ENCODE measurements at places on chromosomes 1 and 21. TPM values are rescaled to one million over a fixed set of nuclear protein-coding genes. Genes with fewer than 3 reads are reported as not detected.

DNA sequence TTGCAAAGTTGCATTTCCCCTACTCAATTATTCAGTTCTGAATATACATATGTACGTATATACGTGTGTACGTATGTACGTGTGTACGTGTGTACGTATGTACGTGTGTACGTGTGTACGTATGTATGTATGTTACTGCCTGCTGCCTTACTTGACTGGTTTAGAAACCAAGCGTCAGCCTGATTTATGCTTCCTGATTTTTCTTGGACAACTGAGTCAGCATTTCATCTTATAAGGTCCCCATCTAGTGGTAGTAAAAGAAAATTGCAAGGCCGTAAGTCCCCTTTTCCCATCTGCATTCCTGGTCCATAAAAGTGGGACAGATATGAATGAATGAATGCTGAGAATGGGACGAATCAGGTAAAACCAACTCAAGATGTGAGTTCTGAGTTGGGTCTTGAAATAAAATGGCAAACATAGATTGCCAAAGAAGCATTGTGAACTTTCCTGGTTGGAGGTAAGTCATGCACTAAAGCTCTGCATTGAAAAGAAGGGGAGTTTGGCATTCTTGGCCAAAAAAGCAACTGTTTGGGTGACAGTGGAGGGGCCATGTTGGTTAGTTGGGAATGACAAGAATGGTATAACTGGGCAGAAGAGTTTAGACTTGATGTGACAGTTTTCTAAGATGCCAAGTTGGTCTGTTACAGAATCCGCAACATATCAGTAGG is 76.4 kb upstream of the DNAH14 start:
- no peak overlapping the region for H3K4me3 ChIP-seq
- no peak for DNase-seq
- H3K27me3 ChIP-seq = no peaks in the 10 kb centered on the region
- H3K36me3 ChIP-seq = no peaks in the 10 kb centered on the region
- no peak overlapping the region for H3K27ac ChIP-seq

DNA sequence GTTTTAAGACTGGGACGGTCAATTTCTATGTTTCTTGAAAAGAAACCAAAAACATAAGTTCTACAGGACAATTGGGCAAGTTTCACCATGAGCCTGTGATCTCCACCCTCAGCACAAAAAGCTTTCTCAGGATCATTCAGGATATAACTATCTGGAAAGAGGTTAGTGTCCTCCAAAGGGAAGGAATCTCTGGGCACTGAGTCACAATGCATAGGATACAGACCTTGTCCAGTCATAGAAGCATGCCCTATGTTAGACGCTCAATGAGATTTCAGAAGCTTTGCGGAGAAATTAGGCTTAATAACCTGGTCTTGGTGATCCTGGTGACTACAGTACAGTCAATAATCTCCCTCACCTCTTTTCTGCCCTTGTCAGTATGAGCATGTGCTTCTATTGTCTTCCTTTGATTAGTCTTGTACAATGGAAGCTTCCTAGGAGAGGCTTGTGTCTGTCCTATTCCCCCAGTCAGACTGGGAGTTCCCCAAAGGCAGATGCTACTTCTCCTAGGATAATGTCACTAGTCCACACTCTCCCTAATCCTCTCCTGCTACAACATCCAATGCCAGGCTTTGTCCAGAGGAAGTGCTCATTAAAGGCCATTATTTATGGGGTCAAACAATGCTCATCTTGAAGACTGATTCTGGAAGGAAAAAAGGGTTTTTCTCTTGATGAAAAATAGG is 97.4 kb downstream of the KCNH1 start:
- no peaks in the 10 kb centered on the region for H3K36me3 ChIP-seq
- H3K27ac ChIP-seq = no peak overlapping the region
- DNase-seq = no peak
- H3K4me3 ChIP-seq = no peak overlapping the region
- H3K27me3 ChIP-seq = no peaks in the 10 kb centered on the region
- no peaks in the 10 kb centered on the region for H3K4me1 ChIP-seq

DNA sequence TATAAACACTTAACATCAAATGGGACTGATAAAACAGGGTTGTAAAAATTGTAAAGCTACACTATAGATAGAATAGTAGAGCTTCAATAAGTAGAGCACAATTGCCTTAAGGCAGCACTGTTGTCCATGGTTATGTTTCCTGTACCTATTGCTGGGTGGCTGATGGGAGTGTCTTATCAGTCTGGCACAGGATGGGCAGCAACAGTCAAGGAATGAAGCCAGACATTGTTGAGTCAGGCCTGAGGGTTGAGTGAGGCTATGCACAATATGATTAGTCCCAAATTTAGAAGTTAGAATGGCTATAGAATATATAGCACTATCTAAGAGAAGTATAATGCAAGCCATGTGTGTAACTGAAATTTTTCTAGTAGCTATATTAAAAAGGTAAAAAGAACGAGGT is 25.0 kb upstream of the CD1D start:
- no peak overlapping the region for H3K27ac ChIP-seq
- H3K4me3 ChIP-seq = no peak overlapping the region
- H3K4me1 ChIP-seq = peaks cover 3% of the 10 kb centered on the region
- peaks cover 15% of the 10 kb centered on the region for H3K27me3 ChIP-seq
- H3K36me3 ChIP-seq = no peaks in the 10 kb centered on the region

GRCh38 chr1:160883581-160884513 is 1.1 kb downstream of the ITLN1 start:
- H3K4me1 ChIP-seq = peaks cover 13% of the 10 kb centered on the region
- peaks cover 5% of the 10 kb centered on the region for H3K27me3 ChIP-seq
- no peak for DNase-seq

DNA sequence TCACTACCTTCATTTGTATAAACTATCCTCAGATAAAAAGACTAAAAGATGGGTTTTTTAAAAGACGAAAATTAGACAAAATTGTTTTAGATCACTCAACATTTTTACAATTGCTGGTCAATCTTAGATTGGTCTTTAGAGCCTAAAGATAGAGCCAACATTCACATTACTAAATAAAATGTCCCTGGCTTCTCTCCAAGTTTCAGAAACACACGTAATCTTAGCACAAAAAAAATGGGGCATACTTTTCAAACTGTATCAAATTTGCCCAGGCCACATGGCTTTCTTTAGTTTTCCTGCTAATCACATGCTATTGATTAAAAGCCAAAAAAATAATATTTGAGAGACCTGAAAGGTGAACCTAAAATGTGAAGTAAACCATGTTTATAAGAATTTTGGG is 288.1 kb downstream of the DPYD start:
- peaks cover 12% of the 10 kb centered on the region for H3K4me1 ChIP-seq
- H3K4me3 ChIP-seq = no peak overlapping the region
- DNase-seq = no peak
- peaks cover 19% of the 10 kb centered on the region for H3K36me3 ChIP-seq
- no peaks in the 10 kb centered on the region for H3K27me3 ChIP-seq

DNA sequence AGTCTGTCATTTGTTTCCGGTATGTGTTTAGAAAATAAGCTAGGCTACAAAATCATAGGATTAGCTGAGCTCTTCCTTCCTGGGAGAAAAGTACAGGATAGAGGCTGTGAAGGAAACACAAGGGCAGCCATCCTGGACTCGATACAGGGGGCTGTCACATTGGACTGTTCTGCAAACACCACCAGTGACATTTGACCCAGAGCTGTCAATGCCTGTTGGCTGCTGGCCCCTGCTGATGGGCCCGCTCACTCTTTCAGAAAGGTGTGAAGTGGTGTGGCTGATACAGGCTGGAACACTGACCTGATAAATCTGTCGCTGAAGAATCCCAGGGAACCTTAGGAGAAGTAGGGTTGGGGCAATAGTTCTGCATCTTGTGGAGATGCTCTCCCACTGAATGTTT is 183.1 kb downstream of the RHOU start:
- no peak overlapping the region for H3K27ac ChIP-seq
- no peak overlapping the region for H3K4me3 ChIP-seq
- DNase-seq = no peak
- peaks cover 6% of the 10 kb centered on the region for H3K27me3 ChIP-seq
- H3K36me3 ChIP-seq = no peaks in the 10 kb centered on the region

DNA sequence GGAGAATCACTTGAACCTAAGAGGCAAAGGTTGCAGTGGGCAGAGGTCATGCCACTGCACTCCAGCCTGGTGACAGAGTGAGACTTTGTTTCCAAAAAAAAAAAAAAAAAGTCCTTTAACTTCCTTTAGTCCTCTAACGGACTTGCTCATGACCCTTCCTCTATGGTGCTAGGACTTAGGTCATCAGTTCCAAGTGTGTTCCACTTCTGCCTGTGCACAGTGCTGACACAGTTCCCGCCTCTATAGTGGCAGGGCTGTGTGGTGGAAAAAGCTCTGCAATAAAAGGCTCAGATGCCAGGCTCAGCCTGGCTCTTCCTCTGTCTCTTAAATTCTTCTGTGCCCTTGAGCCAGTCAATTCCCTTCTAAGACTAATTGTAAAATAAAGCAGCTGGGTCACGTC is 22.0 kb downstream of the CC2D1B start:
- peaks cover 2% of the 10 kb centered on the region for H3K27me3 ChIP-seq
- no peak overlapping the region for H3K4me3 ChIP-seq
- no peak for DNase-seq
- no peak overlapping the region for H3K27ac ChIP-seq
- peaks cover 16% of the 10 kb centered on the region for H3K4me1 ChIP-seq

- H3K27me3 ChIP-seq = peaks cover 2% of the 10 kb centered on the region
- no peaks in the 10 kb centered on the region for H3K36me3 ChIP-seq
- no peak overlapping the region for H3K27ac ChIP-seq
- no peak for DNase-seq
These were observed 211.2 kb downstream of the ATG4C start for GRCh38 chr1:62995173-62995572.

GRCh38 chr1:182766881-182767645 is 22.5 kb upstream of the NPL start:
- no peaks in the 10 kb centered on the region for H3K36me3 ChIP-seq
- no peak for DNase-seq
- no peaks in the 10 kb centered on the region for H3K4me1 ChIP-seq

DNA sequence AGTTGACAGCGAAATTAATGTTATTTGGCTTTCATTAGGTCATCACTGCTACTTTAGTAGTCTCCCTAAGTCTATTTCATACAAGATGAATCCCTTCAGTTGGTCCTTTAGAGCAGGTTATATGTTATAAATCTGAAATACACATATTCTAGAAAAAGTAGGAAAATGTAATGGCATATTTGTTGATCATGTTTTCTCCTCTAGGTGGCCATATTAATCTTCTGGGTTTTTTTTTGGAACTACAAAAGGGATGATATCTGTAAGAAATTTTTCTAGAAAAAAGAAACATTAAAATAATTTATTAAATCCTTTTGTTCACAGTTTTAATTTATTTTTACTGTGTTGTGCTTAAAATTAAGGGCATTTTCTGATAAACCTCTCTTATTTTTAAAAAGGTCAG is 87.9 kb downstream of the SYT14 start:
- H3K36me3 ChIP-seq = no peaks in the 10 kb centered on the region
- peaks cover 1% of the 10 kb centered on the region for H3K27me3 ChIP-seq
- no peak overlapping the region for H3K4me3 ChIP-seq
- no peaks in the 10 kb centered on the region for H3K4me1 ChIP-seq

DNA sequence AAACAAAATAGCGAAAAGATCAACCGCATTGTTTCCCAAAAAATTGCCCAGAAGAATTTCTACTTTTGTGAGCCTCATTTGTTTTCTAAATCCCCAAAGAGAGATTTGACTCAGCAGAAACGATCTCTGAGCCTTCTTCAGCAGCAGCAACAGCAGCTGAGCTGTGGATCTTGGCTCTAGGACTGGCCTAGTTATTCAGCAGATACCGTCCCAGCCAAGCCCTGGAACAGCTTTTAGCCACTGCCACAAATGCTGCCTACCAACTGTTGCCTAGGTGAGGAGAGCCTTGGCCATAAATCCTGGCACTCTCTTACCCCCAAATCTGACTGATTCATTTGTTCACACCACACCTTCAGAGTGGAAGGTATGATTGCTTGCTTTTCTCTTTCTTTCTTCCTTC is 320.1 kb downstream of the TGFB2 start:
- no peak overlapping the region for H3K27ac ChIP-seq
- H3K27me3 ChIP-seq = no peaks in the 10 kb centered on the region
- H3K36me3 ChIP-seq = no peaks in the 10 kb centered on the region
- no peak overlapping the region for H3K4me3 ChIP-seq
- DNase-seq = no peak

DNA sequence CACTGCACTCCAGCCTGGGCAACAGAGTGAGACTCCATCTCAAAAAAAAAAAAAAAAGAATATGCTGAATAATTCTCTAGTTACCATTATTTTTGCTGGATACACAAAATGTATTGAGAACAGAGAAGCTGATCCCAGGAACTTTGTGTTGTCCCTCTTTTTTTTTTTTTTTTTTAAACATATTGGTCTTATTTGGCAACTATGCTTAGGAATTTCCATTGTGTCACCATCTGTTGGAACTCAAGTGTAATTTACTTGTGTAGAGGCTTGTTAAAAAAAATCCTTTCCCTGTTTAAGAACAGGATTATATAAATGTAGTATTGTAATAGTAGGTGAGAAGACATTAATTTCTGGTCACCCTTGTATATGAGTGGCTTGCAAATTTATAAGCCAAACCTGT is 28.6 kb downstream of the CAMSAP2 start:
- no peaks in the 10 kb centered on the region for H3K36me3 ChIP-seq
- DNase-seq = no peak
- H3K4me3 ChIP-seq = no peak overlapping the region
- H3K27me3 ChIP-seq = peaks cover 6% of the 10 kb centered on the region

DNA sequence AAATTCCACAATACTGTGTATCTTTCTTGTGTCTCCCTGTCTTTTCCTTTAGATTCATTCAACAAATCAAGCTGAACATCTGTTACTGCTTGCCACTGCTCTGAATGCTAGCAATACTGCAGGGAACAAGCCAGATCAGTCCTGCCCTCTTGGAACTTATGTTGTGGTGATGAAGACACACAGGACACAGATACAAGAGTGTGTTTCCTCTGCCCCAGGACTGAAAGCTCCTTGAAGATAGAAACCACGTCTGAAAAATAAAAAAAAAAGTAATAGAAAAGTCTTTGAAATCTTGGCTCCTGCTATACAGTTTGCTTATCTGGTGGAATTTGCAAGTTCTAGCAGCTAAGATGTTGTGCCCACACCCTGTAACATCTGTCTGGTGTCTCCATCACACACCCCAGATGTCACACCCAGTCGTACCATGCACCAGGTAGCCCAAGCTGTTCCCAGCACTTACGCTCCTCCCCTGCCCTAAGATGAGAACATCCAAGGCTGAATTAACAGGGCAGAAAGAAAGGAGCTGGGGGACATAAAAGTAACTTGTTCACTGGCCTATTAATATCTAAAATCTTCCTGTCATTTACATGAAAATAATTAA is 80.2 kb upstream of the GALNT2 start:
- H3K4me3 ChIP-seq = no peak overlapping the region
- no peak overlapping the region for H3K27ac ChIP-seq
- H3K27me3 ChIP-seq = peaks cover 2% of the 10 kb centered on the region

DNA sequence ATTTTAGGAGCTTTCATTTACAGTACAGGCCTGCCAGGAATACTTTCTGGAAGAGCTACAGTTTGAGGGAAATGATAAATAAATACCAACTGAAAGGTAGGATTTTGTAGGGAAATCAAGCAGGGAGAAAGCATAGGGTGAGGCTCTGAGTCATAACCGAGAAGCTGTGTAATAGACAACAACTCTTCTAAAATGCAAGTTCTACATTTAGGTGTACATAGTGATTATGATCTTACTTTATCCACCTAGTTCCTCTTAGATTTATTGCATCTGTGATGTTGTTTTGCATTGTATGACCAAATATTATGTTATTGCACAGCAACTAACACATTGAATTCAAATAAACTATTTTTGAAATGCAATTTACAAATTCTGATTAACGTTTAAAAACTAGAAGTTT is 819.3 kb downstream of the PLA2G4A start:
- H3K36me3 ChIP-seq = no peaks in the 10 kb centered on the region
- DNase-seq = no peak
- no peak overlapping the region for H3K27ac ChIP-seq
- no peak overlapping the region for H3K4me3 ChIP-seq
- H3K4me1 ChIP-seq = no peaks in the 10 kb centered on the region

CFAP74 gene
- polyA plus RNA-seq = not detected

TSPAN1 gene
- not detected for polyA plus RNA-seq

Data from immature natural killer cell (primary cell).